LNCaP clone FGC (cell line): ENCODE measurements at places on chromosomes 2 and 18.

GRCh38 chr2:121776885-121777698, 21.6 kb downstream of the TSN start:
- DNase-seq, result no peak

DNA sequence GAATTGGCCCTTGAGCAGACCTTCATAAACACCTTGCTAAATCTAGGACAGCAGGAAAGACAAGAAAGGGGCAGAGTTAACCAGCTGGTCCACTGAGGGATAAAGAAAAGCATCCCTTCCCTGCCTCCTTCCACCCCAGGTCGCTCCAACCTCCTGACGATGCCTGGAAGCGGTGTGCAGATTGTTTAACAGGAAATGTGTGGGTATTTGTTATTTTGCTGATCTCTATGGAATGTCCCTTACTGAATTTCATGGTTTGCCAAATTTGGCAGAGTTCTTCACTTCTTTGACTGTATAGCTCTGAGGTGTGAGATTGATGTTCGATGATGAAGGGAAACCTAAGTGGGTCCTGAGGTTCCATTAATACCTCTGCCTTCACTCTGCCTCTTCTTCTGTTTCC, 72.9 kb downstream of the MAP3K20 start:
- DNase-seq, result no peak

DNA sequence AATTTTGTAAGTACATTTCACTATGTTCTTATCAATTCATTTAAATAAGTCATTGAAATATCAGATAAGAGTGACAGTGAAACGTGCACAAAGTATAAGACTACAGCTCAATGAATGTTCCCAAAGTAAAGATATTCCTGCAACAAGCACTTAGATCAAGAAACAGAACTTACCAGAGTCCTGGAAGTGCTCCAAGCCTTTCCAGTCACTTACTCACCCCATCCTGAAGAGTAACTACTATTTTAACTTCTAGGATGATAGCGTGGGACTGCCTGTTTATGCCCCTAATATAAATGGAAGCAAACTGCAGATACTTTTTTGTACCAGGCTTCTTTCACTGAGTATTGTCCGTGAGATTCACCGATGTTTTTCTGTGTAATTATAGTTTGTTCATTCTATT, 768.9 kb downstream of the SLC4A3 start:
- no peak for DNase-seq

- DNase-seq, result no peak
These were observed 152.3 kb downstream of the PRPF40A start for GRCh38 chr2:152564754-152565551.

DNA sequence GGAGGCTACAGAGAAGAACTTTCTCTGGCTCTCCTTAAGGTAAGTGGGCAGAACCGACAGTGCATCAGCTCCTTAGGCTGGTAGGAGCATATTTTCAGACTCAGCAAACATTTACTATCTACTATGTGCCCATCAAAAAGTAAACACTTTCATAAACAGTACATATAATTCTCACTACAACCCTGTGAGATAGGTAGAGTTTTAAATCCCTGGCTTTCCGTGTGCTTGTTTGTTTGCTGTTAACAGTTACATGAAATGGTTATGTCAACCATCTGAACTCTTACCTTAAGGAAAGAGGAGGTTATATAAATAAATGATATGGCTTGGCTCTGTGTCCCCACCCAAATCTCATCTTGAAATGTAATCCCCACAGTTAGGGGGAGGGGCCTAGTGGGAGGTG, 310.1 kb downstream of the ALK start:
- DNase-seq, result peak; percentile 93

DNA sequence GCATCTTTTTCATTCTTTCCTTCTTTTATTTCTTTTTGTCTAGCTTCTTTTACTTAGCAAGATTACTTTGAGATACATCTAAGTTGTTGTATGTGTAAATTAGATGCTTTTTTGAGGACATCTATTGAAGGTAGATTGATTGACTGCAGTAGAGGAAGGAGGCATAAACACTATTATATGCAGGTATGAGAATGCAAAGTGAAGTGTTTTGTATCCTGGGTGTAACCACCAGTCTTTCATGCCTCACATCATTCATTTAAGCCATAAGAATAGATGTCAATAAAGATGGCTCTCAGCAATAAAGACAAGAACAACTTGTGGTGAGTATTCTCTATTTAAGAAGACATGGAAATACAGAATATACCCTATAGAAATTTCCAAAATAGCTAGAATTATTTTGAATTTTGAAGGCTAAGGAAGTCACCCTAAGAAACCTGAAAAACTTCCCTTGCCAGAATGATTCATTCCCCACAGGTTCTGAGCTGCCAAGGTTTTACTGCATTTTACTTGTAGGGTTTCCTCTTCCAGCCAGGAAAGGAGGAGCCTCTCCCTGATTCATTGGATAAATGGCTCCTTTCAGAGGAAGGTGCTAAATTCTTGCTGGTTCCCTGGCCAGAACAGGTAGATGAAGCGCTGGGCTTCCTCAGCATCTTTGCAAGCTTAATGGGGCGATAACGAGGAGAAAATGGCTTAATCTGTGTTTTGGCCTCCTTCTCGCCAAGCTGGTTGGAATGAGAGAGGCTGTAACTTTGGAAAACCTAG, 279.8 kb upstream of the SLC14A2 start:
- peak; percentile 30 for DNase-seq

GRCh38 chr18:261398-262073, 6.3 kb downstream of the THOC1 start:
- DNase-seq, result no peak

- no peak for DNase-seq
These were observed 193.4 kb upstream of the HDAC4 start for GRCh38 chr2:239594019-239594771.

- no peak for DNase-seq
These were observed 105.8 kb upstream of the SPOPL start for GRCh38 chr2:138395565-138396306.

- no peak for DNase-seq
These were observed 300.8 kb downstream of the CNTNAP5 start for GRCh38 chr2:124325667-124326440.

DNA sequence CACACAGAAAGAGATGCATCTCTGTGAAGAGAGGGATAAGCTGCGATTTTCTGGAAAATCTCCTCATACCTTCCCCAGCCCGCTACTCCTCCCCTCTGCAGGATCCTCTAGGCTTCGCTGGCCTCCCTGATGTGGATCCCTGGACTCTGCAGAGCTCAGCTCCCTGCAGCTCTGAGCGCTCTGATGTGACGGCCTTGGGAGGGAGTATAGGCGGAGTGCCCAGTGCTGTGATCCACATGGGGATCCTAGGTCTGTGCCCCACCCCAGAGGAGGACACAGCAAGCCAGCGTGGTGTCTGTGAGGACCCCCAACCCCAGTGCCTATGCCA, 111.0 kb downstream of the GYPC start:
- no peak for DNase-seq

GRCh38 chr2:161708350-161708975, 84.2 kb downstream of the SLC4A10 start:
- no peak for DNase-seq

- DNase-seq, result no peak
These were observed 245.0 kb upstream of the MGAT5 start for GRCh38 chr2:134008837-134009236.

DNA sequence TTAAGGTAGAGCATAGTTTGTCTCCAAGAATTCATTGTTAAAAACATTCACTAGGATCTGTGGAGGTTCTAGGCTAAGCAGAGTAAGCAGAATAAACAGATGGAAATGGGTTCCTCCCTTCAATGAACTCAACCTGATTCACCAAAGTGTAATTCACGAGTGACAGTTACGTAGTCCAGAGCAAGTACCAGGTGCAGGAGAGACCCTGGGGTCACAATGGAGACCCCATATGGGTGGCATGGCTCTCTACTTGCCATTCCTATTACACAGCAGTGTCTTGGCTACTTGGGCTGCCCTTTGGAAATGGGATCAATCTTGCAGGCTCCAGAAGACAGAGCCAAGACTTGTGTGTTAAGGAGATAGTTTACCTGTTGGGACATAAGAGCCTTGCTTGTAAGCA, 7.1 kb downstream of the MYCN start:
- no peak for DNase-seq

DNA sequence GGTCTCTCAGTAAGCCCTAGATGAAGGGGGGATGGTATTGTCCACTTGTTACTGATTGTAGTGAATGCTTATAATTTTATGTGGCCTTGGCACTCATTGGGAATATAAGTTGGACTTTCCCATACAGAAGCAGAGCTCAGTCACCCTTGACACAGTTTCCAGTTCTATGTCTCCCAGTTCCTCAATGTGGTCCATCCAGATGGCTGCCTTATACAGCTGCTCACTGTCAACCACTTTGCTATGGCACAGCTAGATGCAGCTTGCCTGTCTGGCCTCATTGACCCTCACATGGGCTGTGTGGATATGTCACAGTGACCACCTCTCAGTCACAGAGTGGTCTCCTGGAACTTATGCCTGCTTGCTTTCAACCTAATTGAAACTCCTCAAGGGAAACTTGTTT, 21.7 kb downstream of the SLC39A6 start:
- DNase-seq, result no peak

DNA sequence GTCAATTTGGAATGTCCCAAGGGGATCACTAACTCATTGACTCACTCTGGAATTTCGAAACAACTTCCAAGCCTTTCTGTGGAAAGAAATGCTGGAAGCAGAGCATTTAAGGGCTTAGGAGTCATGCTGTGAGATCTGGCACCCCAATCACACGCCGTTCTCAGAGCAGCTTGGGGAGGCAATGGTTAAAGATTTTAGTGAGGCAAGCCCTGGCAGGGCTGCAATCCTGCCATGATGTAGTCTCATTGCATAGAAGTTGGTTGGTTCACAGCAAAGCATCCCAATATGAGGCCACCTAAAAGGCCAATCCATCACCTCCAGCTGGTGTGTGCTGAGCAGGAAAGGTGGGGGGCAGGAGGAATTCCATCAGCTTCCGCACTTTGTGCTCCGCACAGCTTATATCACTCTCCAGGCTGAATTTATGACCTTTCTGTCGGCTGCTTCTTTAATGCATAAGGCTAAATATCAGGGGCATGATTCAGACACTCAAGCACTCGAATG, 1043.9 kb upstream of the POU3F3 start:
- DNase-seq, result no peak

DNA sequence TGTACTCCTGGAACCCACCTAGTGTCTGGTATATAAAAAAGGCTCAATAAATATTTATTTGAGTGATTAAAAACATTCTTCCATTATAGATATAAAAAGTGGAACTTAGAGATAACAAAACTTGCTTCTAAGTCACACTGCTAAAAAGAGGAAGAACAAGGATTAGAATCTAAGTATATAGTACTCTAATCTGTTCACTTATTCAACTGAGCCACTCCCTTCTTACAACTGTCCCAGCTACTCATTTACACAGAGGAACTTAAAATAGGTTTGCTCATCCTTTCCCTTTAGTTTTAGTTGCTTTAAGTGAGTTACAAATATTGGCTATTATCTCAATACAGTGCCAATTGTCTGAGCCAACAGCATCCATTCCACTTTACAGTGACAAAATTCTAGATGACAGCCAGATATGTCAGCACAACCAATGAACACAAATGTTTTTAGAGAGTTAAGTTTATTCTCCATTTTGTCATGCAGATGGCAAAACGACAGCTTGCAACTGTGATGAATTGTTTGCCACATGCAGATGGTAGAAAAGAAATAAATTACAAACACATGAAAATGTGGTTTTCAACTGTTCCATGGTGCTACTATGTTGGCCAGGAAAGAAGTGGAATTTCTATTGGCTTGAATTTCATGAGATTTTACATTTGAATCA, 280.7 kb upstream of the ZC3H15 start:
- no peak for DNase-seq

DNA sequence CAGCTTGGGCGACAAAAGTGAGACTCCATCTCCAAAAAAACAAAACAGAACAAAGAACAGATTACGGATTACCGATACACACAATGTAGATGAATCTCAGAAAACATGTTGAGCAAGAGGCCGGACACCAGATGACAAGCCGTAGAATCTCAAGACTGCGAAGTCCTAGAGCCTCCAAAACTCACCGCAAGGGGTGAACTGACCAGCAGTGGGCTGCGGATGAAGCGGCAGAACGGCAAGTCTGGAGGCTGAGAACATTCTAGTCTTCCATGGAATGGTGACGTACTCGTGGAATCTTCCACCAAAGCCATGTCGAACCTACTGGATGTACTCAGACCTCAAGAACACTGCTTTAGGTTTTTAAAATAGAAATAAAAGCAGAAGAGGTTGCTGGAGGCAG, 198.8 kb downstream of the NDUFA10 start:
- DNase-seq, result no peak

DNA sequence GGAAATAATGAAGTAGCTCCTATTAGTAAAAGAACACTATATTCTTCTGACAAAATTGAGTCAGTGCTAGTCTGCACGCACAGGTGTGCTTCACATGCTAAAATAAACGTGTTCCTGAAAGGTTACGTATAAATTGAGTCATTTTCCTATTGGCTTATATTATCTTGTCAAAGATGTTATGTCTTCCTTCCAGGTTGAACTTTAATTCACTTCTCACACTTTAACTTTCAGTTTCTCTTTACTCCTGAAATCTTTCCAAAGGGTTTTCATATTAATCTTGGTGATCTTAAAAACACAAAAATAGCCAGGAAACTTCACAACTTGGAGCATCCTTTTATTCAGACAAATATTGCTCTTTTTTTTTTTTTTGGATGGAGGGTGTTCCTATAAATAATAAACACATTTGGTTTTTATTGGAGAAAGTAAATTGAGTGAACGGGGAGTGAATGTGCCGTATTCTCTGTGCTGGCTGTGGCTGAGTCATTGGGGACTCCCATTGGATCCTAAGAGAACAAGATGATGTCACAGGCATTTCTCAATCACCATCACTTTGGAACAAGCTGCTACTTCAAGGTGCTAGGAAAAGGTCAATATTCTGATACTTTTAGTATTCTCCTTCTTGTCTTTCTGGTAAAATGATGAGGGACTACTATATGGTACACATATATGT, 150.2 kb upstream of the SPATS2L start:
- DNase-seq, result no peak
